Left lung (tissue), 14 donors: ENCODE measurements at places on chromosomes 16 and 17.
A peak's percentile ranks its signal among the peaks of the same experiment; 100 is the strongest.

GRCh38 chr17:56881685-56882295 is 32.1 kb downstream of the TRIM25 start:
- DNase-seq, result no peak

GRCh38 chr16:22220069-22220440 is 14.0 kb downstream of the EEF2K start:
- no peak for DNase-seq

DNA sequence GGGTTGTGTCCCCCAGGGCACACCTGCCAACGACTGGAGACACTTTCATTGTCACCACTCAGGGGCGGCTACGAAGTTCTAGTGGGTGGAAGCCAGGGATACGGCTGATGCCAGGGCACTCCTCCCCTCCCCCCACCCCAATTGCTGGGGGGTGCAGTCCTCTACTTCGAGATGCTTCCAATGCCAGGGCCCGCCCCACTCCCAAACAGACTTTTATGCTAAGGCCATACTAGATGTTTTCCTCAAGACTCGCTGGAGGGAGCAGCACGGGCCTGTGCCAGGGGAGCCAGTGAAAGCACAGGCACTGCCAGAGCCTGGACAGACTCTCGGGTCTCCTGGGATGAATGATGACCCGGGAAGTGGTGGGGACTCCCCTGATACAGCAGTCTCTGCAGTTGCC is 178.0 kb downstream of the CPPED1 start:
- DNase-seq, result no peak

DNA sequence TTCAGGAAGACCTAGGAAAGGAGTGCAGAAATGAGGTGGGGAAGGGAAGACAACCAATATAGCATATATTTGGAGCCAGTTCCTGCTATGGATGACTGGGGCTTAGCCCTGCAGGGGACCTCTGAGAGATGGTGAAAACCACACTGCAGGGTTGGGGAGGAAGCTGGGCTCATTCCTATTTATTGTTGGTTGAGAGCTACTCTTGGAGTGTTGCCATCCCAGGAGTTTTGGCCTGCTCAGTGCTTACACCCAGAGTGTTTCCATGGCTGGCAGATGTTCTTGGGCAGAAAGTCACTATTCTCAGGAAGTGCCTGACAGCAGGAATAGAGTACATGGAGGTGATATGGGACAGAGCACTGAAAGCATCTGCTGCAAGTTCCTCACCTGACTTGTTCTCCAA is 145.8 kb downstream of the SPACA3 start:
- no peak for DNase-seq

GRCh38 chr16:74667255-74667700 is 601 bp upstream of the RFWD3 start:
- no peak for DNase-seq

GRCh38 chr17:10127819-10128425 is 70.5 kb downstream of the GAS7 start:
- peak; percentile 85 for DNase-seq

- no peak for DNase-seq
Measured at GRCh38 chr17:2899906-2900305, 103.7 kb downstream of the RAP1GAP2 start.

DNA sequence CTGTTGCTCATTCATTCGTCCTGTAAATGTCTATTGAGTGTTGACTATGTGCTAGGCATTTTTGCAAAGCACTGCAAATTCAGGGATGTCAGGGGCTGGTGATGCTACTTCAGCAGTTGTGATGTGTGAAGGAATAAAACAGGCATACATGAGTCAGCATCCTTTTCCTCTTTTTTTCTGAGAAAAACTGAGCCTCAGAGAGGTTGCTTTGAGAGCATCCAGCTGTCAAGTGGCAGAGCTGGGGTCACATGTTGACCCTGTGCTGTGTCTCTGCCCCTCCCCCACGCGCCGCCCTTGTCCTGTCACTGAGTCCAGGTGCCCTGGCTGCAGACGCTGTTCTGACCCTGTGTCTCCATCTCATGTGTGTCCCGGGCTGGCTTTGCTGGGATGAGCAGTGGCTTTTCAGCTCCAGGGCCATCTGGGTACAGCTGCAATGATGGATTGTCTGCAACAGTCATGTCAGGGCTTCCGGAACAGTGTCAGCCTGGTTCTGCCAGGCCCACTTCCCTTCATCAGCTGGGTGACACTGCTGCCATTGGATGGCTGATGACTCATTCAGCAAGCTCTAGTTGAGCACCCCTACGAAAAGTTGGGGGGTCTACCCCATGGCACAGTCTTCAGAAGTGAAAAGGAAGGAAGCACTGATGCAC is 14.9 kb downstream of the SEC14L5 start:
- no peak for DNase-seq

DNA sequence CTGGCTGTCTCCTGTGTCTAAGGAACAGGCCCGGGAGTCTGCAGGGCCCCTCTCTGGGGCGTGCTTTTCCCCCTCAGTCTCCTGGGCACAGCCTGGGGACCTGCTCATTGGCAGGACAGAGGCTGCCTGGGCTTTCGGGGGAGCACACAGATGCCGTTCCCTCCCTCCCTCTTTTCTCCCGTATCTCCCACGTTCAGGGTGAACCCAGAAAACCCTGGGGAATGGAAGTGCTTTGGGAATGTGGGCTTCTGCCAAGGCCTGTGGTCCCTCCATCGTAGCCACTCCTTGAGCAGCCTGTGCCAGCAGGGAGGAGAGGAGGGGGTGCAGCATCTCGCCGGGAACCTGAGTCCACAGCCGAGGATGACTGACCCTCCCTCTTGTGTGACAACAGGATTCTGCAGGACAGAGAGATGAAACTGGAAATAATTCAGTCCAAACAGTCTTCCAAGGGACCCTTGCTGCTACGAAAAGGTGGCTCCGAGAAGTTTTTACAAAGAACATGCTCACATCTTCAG is 52.0 kb downstream of the RNF213 start:
- DNase-seq, result no peak

DNA sequence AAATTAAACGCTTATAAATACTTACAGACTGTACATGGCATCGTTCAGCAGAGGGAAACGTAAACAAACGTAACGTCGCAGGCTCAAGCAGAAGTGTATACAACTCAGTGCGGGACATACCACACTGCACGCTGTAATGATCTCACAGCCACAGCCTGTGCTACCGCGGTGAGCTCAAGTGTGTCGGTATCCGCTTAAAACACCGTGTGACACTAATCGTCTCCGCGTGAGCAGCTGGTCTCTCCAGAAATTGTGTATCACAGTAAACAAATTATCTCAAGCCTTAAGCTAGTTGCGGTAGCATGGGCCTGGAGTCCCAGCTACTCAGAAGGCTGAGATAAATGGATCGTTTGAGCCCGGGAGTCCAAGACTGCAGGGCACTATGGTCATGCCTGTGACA is 115.3 kb downstream of the ANKRD11 start:
- DNase-seq, result no peak

DNA sequence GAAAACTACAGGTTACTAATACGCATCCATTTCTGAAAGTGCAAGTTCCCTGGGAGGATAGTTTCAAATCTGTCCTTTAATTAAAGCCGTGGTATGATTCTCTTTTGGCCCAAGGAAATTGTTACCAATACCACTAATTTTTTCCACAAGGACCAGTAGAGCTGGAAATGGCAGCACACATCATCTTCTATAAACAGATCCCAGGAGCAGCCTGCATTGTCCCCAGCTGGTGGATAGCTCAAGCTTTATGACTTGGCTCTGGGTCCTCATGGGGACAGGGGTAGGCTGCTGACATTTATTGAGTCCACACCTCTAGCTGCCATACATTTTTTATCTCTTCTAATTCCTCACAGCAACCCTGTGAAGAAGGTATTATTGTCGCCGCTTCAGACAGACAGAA is 35.8 kb upstream of the BHLHA9 start:
- DNase-seq, result no peak

- DNase-seq, result no peak
Measured at GRCh38 chr16:11510178-11510973, 76.3 kb downstream of the LITAF start.

GRCh38 chr16:86184185-86184584 is 285.2 kb downstream of the IRF8 start:
- DNase-seq, result no peak

- DNase-seq, result no peak
Measured at GRCh38 chr17:63150994-63151464, 185.0 kb downstream of the TANC2 start.

DNA sequence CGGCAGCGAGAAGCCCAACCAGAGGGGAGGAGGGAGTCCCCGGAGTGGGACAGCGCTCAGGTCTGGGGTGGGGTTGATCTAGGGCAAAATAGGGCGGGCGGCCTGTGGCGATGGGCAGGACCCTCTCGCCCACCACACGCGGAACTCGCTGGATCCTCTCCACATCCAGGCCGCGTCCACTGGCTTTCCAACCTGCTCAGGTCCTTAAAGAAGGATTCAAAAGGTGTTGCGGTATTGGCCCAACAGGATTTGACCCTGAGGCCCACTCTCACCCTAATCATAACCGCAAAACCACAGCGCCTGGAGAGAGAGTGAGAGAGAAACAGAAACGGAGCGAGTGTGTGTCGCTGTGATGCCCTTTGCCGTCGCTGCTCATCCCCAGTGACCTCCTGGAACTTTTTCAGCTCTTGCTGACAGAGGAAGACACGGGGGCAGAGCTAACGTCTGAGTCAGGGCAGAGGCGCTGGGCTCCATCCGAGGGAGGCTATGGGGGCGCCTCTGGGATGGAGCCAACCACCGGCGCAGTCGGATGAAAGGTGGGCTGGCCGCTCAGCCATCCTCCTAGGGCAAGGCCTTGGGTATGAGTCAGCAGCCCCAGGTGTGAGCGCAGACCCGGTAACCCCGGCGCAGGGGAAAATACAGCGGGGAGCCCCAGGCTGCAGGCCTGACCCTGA is 16.7 kb upstream of the OR1F1 start:
- DNase-seq, result no peak

GRCh38 chr16:10729104-10730048 is 14.3 kb upstream of the NUBP1 start:
- no peak for DNase-seq

- no peak for DNase-seq
Measured at GRCh38 chr17:2883544-2884213, 87.4 kb downstream of the RAP1GAP2 start.

GRCh38 chr16:85613604-85614337 is 649 bp downstream of the GSE1 start:
- peak; percentile 89 for DNase-seq

DNA sequence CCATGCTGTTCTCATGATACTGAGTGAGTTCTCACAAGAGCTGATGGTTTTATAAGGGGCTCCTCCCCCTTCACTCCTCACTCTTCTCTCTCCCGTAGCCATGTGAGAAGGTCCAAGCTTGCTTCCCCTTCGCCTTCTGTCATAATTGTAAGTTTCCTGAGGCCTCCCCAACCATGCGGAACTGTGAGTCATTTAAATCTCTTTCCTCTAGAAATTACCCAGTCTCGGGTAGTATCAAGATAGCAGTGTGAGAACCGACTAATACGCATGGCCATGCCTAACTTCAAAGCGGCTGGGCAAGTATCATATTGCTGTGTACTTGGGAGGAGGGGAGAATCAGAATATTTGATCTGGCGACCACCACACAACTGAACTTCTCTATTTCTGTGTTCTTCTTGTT is 88.3 kb downstream of the PRKCB start:
- no peak for DNase-seq

DNA sequence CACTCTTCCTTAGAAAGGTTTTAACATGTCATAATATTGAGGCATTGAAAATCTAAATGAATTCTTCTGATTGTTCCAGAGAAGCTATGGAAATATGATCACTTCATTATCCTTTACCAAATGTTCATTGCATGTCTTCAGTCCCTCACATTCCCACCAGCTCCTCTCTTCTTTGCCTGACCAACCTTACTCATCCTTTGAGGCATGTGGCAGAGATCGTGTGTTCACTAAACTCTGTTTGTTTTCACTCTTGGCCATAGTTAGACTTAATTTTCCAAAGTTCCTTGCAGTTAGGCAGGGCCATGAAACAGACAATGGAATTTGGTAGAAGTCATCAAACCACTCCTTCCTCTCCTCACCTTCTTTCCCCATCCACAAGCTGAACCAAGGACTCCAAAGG is 266.5 kb upstream of the HSBP1 start:
- DNase-seq, result no peak

DNA sequence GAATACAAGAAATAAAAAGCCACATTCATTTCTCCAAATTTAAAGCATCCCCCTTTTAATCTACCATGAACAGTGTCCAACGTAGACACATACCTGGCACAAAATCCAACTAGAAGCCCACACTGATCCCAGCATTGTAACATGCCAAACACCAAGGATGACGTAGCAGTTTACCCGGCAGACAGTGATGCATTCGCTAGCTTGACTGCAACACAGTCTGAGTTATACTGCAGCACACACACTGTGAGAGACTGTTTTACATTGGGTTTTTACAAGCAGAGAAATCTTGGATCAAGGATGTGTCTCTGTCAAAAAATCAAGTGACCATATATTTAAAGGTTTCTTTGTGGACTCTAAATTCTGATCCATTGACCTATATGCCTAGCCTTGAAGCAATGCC is 74.5 kb upstream of the C17orf78 start:
- DNase-seq, result no peak

- DNase-seq, result no peak
Measured at GRCh38 chr17:66837885-66838665, 3.2 kb downstream of the CACNG5 start.

DNA sequence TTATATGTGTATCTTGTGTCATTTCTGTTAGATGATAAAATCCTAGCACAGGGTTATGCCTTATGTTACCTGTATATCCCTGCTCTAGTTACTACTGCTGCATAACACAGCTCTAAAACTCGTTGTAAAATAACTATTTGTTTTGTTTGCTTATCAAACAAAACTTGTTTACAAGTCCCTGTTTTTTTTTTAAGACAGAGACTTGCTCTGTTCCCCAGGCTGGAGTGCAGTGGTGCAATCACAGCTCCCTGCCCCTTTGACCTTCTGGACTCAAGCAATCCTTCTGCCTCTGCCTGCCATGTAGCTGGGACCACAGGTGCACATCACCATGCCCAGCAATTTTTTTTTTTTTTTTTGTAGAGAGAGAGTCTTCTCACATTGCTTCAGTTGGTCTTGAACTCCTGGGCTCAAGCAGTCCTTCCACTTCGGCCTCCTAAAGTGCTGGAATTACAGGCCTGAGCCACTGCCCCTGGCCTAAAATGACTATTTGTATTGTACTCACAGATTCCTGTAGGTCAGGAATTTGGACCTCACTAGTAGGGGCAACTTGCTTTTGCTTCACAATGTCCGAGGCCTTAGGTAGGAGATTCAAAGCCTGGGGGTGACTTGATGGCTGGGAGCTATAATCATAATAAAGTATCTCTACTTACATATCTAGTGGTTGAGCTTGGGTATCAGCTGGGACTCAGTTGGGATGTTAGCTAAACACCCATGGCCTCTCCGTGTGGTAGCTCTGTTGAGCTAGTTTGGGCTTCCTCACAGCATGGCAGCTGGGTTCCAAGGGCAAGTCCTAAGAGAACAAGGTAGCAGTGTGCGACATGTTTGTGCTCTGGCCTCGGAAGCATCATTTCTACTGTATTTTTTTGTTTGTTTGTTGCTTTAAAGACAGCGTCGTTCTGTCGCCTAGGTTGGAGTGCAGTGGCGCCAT is 12.6 kb downstream of the DUSP14 start:
- DNase-seq, result no peak

GRCh38 chr16:86291491-86291890 is 218.8 kb upstream of the FOXF1 start:
- no peak for DNase-seq
